Muscle of arm (tissue), 14 donors: ENCODE measurements at places on chromosomes 11 and 22.

- DNase-seq: peak; percentile 31
These were observed 7.4 kb downstream of the OR10D3 start for GRCh38 chr11:124190298-124191139.

DNA sequence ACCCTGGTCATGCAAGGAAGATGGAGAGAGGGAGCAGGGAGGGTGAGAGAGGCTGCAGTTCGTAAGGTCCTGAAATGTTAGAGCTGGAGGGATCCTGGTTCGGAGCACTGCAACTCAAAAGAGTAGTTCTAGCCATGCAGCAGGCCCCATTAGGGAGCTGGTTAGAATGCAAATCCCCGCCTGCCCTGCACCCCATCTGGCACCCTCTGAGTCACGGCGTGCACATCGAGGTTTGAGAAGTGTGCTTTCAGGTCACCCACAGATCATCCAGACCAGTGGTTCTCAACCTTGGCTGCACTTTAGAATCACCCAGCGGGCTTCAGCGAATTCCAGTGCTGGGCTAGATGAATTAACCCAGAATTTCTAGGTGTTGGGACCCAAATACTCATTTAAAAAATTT, 48.2 kb downstream of the ST3GAL4 start:
- DNase-seq: no peak

DNA sequence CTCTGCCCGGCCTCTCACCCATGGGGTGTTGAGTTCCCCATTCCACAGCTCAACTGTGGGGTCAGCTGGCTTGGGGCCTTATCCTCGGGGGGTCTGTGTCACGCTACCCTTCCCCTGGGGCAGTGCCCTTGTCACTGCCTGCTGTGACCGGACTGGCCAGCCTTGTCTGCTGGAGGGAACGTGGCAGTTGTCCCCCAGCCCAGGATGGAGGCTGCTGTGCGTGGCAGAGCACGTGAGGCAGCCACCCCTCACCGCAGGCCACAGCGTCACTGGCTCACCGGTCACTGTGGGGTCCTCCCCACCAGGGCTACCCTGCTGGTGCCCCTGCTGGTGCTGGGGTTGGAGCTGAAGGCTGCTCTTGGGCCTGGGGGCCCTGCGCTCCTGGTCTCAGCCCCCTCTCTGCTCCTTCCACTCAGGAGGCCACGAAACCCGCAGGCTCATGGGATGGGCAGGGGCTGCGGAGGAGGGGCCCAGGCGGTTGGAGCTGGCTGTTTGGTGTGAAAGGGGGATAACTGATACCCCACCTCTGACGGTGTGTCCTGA, 13.4 kb downstream of the BRSK2 start:
- no peak for DNase-seq

GRCh38 chr11:22449441-22449840, 111.3 kb downstream of the SLC17A6 start:
- no peak for DNase-seq

DNA sequence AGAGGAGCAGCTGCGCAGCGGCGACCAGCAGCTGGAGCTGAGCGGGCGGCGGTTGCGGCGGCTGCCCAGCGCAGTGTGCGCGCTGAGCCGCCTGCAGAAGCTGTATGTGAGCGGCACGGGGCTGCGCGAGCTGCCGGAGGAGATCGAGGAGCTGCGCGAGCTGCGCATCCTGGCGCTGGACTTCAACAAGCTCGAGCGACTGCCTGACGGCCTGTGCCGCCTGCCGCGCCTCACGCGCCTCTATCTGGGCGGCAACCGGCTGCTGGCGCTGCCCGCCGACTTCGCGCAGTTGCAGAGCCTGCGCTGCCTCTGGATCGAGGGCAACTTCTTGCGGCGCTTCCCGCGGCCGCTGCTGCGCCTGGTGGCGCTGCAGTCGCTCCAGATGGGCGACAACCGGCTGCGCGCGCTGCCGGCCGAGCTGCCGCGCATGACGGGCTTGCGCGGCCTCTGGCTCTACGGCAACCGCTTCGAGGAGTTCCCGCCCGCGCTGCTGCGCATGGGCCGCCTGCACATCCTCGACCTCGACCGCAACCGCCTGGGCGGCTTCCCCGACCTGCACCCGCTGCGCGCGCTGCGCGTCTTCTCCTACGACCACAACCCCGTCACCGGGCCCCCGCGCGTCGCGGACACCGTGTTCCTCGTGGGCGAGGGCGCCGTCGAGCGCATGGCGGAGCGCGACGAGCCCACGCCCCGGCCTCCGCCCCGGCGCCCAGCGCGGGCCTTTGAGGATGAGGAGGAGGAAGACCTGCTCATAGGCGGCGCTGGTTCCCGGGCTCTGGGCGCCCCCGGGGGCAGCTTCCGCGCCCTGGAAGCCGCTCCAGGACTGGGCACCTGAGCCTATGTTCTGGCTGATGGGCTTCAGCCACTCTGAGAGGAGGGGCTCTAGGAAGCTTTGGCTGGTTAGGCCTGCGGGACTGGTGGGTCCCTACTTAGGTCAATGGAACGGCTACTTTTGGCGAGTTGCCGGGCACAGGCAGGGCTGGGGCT, 787 bp downstream of the LRRC10B start:
- peak; percentile 72 for DNase-seq

GRCh38 chr11:115338476-115338875, 165.7 kb downstream of the CADM1 start:
- DNase-seq: no peak

DNA sequence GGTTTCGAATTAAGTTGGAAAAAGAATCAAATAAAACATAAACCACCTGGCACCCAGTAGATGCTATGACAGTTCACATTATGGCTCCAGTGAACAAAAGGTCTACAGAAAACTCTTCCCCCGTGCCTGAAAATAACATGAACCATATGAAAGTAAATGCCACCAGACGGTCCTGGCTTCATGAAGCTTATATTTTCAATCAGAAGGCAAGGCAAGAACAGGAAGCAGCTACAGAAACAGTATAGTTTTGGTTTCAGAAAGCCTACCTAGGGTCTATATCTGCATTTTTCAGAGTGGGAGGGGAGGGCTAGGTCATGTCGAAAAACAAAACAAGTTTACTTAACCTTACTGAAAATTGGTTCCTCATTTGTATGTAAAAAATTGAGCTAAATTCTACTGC, 9.8 kb downstream of the RAB30 start:
- DNase-seq: no peak

DNA sequence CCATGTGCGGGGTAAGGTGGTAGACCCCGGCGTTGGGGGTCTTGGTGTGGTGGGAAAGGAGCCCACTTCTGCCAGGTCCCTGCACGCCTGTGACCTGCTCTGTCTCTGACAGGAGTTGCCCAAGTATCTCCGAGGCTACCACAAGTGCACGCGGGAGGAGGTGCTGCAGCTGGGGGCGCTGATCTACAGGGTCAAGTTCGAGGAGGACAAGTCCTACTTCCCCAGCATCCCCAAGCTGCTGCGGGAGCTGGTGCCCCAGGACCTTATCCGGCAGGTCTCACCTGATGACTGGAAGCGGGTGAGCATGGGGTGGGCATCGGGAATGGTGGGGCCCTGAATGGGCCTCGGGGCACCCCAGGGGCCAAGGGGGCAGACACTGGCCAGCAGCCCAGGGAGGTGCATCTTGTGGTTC, 83.0 kb downstream of the MYO7A start:
- DNase-seq: no peak

- DNase-seq: no peak
These were observed 44.0 kb downstream of the PISD start for GRCh38 chr22:31618057-31618456.

DNA sequence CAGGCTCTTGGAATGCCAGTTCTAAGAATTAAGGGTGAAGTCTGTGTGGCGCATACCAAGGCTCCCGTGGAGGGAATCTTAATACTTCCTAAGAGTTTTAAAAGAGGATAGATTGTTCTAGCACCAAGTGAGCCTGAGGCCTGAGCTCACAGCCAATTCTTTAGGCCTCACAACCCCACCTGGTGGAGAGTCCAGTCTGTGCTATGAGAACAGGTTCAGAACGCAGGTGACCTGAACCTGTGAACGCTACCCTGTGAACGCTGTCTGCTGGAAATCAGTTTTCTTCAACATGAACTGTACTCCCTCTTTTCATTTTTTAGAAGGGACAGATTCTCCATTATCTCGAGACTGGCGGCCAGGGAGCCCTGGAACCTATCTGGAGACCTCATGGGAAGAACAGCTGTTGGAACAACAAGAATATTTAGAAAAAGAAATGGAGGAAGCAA, 43.2 kb upstream of the DLAT start:
- no peak for DNase-seq
